ENCODE measurements at places on chromosomes 1 and 21.

- no peak for DNase-seq
Observed at GRCh38 chr1:35644204-35644603, 2.9 kb upstream of the PSMB2 start.

DNA sequence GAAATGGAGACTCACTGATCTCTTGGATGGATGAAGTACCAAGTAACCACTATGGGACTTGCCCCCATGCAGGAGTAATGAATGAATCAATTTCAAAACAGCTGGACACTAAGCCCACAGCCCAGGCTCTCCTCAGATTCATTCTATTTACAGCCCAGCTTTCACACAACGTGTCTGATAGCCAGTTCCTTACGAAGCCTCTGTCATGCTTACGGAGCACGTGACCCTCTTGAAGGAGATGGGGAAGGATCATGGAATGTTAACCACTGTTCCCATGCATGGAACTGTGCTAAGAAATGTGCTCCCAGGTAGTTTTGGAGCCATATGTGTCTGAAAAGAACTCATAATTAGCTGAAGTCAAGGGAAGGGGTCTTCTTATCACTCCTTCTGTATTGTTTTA, 124.1 kb downstream of the KIF26B start:
- no peak for DNase-seq

DNA sequence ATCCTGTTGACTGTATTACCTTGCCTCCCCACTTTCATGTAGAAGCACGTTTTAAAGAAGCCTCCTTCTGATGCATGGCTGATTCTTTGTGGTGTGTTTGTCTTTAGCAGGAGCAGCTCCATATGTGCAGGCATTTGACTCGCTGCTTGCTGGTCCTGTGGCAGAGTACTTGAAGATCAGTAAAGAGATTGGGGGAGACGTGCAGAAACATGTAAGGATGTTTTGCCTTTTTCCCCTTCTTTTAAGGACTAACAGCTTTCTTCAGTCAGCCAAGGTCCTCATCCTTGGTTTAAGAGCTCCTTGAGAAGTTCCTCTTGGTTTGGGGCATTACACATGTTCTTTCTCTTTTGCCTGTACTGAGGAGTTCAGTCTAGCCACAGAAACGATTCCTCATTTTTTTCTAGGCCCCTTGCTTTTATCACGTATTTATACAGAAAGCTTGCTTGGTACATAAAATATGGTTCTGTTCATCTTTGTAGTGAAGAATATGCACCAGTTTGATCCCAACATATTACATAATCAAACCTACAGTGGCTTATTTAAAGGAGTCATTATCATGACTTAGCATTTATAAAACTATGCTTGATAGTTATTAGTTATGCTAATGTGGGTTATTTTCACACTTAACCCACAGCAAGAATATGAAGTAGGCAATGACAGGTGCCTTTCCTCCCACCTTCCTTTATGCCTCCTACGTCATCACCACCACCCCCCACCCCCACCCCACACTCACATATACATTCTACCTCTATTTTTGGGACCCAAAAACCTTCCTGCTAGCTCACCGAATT, 19.6 kb downstream of the CAP1 start:
- no peak for DNase-seq

DNA sequence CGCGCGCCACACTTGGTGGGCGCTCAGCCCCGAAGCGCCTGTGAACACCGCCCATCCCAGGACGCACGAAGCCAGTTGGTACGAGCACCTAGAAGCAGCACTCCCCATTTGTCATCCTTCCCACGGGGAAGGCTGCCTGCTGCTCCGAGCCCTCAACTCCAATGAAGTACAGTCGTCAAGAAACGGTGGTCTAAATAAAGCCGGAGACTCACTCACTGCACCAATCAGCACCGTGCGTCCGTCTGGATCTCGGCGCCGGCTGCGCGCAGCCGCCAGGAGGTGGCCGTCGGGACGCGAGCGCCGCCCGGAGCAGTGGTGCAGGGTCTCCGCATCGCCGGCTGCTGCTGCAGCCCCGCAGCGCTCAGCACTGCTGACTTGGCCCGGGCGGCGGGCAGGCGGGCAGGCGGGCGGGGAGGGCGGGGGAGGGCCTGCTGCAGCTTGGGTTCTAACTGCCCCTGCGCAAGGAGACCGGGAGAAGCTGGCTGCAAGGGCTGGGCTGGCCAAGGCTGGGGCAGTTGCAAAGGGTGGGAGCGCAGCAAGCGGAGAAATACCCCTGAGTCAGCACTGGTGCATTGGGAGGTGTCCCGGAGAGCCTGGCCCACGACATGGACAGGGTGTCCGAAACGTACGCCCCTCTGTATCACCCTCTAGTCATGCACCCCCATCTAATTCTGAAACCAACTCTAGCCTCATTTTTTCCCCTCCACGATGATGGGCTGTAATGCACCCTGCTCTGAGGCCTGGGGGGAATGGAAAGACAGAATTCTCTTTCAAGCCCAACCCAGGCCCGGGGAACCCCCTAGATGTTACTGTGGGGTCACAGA, 35.8 kb upstream of the H6PD start:
- DNase-seq: no peak

GRCh38 chr1:151661751-151662150, 49.9 kb downstream of the SNX27 start:
- DNase-seq: no peak

GRCh38 chr1:185404291-185404690, 87.2 kb upstream of the IVNS1ABP start:
- no peak for DNase-seq
